H1 (cell line): ENCODE measurements at places on chromosomes 1 and 21. TPM values are rescaled to one million over a fixed set of nuclear protein-coding genes. Genes with fewer than 3 reads are reported as not detected.

DNA sequence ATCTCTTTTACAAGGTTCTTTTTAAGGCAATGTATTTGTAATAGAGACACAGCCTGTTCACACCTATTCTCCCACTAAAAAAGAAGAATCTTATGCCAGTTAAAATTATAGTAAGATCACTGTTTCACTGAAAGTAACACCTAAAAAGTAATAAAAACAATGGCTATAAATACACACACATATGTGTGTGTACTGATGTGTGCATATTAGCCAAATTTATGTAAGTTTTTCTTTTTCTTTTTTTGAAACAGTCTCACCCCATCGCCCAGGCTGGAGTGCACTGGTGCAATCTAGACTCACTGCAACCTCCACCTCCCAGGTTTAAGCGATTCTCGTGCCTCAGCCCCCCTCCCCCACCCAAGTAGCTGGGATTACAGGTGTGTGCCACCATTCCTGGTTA is 56.8 kb upstream of the SLC30A10 start:
- no peak for DNase-seq

DNA sequence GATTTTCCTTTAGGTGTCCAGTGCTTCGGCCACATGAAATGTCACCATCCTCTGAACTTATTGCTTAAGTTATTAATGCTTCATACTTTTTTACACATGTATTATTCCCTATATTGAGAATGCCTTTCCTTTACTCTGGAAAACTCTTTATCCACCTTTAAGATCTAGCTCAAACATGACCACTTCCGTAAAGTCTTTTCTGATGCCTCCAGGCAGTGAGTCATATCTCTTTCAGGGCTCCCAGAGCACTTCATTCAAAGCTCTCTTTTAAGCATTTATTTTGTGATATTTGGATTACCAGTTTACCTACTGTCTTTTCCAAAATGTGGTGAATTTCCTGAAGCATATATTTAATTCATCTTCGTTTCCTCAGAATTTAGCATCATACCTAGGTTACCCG is 178.9 kb downstream of the HS2ST1 start:
- no peak for DNase-seq

- peak; percentile 62 for DNase-seq
Measured at GRCh38 chr1:147389532-147390184, 147.2 kb downstream of the CHD1L start.

DNA sequence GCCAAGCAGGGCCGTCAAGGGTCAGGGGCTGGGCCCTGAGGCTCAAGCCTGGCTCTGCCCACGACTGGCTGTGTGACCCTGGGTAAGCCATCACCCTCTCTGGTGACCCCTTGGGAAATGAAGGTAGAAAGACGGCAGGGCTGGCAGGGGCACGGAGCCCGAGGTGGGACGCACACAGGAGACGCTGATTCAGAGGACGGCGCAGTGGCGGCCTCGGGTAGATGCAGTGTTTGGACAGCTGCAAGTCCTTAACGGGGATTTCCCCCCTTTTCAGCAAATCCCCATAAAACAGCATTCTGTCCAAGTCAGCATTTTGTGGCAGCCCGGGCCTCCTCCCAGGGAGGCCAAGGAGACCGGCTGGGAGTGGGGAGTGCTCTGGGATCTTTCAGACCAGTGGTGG is 16.7 kb downstream of the COL8A2 start:
- no peak for DNase-seq

GRCh38 chr1:230334447-230334837 is 91.7 kb downstream of the PGBD5 start:
- DNase-seq, result no peak

GRCh38 chr1:212207118-212207517 is 78.1 kb upstream of the PPP2R5A start:
- DNase-seq, result no peak

DNA sequence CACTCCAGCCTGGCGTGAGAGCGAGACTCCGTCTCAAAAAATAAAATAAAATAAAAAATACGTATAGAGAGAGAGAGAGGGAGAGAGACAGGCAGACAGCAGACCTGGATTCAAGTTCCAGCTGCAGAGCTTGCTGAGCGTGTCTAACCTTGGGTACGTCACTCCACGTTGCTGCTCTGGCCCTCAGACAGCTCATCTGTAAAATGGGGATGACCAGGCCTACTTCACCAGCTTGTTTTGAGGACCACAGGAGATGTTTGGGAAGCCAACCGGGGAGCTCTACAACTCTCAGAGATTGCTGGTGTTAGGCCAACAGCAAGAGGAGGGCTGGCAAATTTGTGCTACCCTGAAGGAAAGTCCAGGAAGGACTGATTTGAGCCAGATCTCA is 499 bp upstream of the TRAF5 start:
- peak; percentile 33 for DNase-seq

DNA sequence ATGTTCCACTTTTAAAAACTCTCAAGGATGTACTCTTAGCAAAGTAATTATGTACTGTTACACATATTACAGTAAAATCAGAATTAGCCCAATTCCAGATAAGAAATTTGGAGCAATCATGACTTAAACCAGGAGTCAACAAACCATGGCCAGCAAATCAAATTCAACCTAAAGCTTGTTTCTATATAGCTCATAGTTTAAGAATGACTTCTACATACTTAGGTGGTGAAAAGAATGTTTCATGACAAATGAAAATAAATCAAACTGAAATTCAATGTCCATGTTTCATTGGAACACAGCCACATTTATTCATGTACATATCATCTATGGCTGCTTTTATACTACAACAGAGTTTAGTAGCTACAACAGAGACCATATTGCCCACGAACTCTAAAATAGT is 35.1 kb downstream of the FRRS1 start:
- DNase-seq, result no peak

The SRGAP2C gene
- total RNA-seq, result 25.2 and 28.7 TPM in 2 replicates

GRCh38 chr1:78176448-78176847 is 130.7 kb downstream of the GIPC2 start:
- no peak for DNase-seq

- DNase-seq, result no peak
Measured at GRCh38 chr1:182170891-182171461, 109.5 kb upstream of the ZNF648 start.

GRCh38 chr21:16837321-16837720 is 675.5 kb upstream of the CXADR start:
- DNase-seq, result no peak

The TUFT1 gene
- 10.1 and 10.4 TPM in 2 replicates for total RNA-seq

- no peak for DNase-seq
Measured at GRCh38 chr1:219988387-219988786, 57.9 kb downstream of the EPRS1 start.

DNA sequence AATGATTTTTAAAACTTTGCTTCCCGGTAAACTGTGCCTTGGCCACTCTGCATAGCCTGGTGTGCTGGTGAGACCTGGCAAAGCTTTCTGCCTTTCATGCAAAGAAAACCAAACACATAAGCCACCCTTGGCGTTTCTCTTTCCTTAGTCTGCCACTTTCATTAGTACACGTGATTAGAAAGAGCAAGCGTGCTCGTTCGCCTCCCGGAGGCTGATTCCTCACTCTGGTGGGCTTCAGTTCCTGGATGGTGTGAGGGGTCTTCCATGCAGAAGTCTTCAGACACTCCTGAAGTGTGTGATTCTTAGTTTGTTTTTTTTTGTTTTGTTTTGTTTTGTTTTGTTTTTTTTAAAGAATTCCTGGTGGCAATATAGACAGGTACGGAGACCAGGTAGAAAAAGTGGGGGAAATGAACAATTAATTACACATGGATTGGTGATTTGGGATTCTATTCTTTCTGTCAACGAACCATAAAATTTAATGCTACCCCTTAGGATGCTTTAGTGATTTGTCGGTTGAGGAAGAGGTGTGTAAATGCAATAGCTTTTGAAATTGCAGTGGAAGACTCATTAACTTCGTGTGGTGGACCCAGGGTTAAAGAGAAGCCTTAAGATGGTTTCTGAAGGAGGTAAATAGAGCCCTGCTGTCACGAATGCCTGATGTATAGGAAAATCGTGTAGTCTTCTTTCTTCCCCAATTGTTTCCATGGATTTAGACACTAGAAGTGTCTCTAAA is 2.1 kb downstream of the GALNT2 start:
- no peak for DNase-seq

The HENMT1 gene
- 5.6 TPM in 2 replicates for total RNA-seq

DNA sequence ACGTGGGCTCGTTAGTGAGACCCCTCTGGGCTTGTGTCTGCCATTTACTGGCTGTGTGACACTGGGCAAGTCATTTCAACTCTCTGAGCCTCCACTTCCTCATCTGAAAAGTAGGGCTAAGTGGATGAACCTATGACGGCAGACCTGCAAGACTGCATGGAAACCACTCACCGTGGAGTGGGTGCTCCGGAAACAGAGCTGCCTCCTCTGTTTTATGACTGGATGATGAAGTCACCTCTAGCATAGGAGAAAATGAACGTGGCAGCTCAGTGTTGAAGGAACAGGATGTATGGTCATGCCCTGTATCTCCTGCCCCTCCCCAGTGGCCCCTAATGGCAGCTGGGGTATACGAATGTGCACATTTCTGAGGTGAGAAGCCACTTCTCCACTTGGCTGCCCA is 40.5 kb downstream of the STPG1 start:
- DNase-seq, result no peak

DNA sequence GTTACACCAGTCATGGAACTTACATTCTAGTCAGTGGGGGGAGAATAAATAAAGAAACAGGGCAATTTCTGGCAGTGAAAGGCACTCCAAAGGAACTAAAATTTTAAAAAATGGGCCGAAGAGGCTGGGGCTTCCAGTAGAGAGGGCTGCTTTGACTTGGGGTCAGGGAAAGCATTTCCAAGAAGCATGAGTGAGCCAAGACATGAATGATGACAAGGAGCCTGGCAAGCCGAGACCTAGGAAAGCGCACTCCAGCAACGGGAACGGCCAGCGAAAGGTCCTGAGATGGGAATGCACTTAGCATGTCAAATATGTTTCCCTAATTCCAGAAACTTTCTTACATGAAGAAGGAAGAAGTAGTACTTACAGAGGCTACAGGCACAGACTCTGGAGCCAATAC is 95.4 kb upstream of the NGF start:
- no peak for DNase-seq
